Stimulated activated CD4-positive, alpha-beta T cell treated with anti-CD3 and anti-CD28 coated beads, Interleukin-1b, Interleukin-23, amount 100 ng/mL, for 48 hours (primary cell): ENCODE measurements at places on chromosomes 4 and X.

GRCh38 chr4:189773909-189774308 lies 166.8 kb upstream of the FRG1 start:
- no peak for DNase-seq

DNA sequence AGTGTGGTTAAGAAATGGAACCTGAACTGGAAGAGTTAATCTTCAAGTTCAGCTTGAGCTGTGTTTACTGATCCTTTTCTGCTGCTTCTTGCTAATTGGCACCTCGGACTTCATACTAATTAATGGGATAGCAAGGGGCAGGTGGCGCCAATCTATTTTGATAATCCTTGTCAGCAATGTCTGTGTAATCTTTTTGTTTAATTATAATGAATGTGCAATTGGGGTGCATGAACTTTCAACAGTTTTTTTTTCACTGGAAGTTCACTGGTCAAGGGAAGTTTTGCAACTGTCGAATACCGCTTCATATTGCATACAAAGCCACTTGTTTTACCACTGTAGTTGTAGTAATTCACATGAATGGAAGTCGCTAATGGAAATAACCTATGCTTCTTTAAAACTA lies 261.0 kb downstream of the BMPR1B start:
- DNase-seq, result no peak

DNA sequence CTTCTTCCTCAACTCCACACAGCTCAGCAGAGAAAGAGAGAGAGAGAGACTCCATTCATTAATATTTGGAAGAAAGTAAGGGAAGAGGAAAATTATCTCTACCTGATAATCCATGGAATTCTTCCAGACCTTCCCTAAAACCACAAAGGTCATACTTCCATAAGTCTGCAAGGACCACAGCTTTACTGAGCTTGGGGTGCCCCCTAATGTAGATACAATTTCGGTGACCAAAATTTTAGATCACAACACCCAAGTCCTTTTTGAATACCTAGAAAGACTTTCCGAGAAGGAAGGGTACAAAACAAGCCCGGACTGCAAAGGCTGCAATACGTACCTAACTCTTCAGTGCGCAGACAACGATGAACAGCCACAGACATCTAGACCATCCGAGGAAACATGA lies 523.9 kb downstream of the GLUD2 start:
- no peak for DNase-seq

GRCh38 chr4:151688003-151688784 lies 72.6 kb downstream of the GATB start:
- no peak for DNase-seq

GRCh38 chrX:105837232-105837631 lies 14.9 kb downstream of the NRK start:
- DNase-seq, result no peak

DNA sequence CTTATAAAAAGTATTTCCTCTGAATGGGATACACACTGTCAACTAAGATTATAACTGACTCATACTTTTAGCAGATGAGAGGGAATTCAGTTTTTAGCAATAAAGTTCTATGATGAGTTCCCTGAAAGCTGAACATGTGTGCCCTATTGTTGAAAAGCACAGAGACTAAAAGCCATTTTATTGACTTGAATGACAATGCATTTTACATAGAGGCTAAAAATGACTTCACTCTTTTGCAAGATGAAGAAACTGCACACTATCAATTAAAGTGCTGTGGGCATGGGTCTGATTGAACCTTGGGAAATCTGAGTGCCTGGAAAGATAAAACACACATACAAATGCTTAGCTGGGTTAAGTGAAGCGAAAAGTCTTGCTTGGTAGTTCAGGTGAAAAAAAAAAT lies 633.4 kb downstream of the PDHA2 start:
- DNase-seq, result no peak

GRCh38 chr4:100977746-100978397 lies 369.5 kb downstream of the PPP3CA start:
- DNase-seq, result no peak

- DNase-seq, result peak; percentile 76
Observed at GRCh38 chr4:75940692-75941253, at the start of gene NAAA. Gene NAAA (minus strand): TSS chr4:75941013. CDS start chr4:75940949, 64 bp downstream.

- peak; percentile 12 for DNase-seq
Observed at GRCh38 chrX:10166731-10167151, 10.0 kb downstream of the CLCN4 start.
